Cerebellum (tissue), 4 donors: ENCODE measurements at places on chromosomes 2 and 18. TPM values are rescaled to one million over a fixed set of nuclear protein-coding genes. Genes with fewer than 3 reads are reported as not detected.

APLF gene
- 3.1 TPM for total RNA-seq

VWC2L gene
- 4.3 TPM for total RNA-seq

IAH1 gene
- total RNA-seq, result 38.7 TPM

CYP26B1 gene
- 47.5 TPM for total RNA-seq

RFX8 gene
- 0.36 TPM for total RNA-seq

LBX2 gene
- not detected for total RNA-seq
